T-helper 17 cell (primary cell): ENCODE measurements at places on chromosomes 7 and 10.

DNA sequence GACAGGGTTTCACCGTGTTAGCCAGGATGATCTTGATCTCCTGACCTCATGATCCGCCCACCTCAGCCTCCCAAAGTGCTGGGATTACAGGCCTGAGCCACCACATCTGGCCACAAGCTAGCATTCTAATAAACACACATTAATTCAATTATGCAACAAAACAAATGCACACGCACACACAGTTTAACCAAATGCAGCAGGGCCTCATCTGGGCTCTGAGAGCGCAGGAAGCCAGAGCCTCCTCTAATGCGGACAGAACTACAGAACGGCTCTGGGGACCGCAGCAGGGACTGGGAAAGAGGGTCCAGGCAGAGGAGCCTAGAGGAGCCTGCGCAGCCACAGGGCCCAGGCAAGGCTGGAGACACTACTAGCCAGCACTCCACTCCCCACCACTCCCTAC is 3.8 kb downstream of the MAD1L1 start:
- DNase-seq: no peak

GRCh38 chr10:91796331-91797047 is 1.7 kb upstream of the TNKS2 start:
- DNase-seq: peak; percentile 44

DNA sequence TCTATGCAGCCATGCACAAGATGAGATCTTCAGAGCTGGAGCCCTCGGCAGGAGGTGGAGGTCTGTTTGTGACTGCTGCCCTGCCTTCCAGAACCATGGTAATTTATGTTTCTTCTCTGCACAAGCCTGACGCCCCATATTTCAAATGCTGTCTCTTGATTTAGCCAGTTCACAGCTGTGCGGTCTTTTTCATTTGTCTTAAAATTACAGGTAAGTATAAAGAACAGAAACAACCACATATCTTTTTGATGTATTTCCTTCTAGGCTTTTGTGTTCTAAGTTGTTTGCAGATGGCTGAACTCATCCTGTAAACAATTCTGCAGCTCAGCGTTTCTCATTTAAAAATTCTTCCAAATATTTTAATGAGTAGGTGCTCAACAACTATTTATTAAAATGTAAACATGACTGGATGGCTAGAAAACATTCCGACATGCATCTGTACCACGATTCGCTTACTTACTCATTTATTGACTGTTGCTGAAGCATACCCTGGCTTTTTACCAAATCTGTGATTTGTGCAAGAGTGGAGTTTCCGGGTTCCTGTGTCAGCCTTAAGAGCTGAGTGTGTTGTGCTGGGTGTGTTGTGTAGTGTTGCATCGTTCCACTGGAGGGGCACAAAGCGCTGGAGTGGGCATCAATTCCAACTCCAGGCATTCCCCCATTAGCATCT is 58.9 kb downstream of the PIP4K2A start:
- DNase-seq: no peak

- DNase-seq: no peak
Observed at GRCh38 chr7:91776171-91776570, 104.3 kb downstream of the MTERF1 start.

- no peak for DNase-seq
Observed at GRCh38 chr10:18418541-18419215, 232.7 kb downstream of the NSUN6 start.

DNA sequence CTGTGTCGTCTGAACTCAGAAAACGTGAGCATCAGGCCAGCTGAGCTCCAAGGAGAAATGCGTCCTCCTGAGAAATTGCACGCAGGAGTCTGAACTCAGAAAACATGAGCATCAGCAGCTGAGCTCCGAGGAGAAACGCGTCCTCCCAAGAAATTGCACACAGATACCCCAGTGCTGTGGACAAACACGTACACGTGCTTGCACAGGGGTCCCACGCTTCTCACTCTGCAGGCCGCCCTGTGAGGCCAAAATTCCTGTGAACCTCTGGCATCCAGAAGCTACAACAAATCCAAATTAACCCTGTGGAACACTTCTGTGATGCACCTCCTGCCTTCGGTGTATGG is 133.8 kb downstream of the WDR37 start:
- DNase-seq: no peak

DNA sequence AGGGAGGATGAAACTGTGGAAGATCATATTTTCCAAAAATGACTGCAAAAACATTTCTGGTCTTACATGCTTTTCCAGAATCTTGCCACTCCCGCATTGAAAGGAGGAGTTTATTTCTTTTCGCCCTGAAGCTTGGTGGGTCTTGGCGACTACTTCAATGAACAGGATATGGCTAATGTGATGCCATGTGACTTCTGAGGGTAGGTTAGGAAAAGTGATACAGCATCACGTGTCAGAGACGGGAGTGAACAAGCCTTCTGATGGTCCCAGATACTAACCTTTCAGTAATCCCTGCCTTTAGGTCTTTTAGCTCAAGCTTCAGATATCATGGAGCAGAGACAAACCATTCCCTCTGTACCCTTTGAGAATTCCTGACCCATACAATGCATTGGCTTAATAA is 192.2 kb upstream of the HPS1 start:
- no peak for DNase-seq

DNA sequence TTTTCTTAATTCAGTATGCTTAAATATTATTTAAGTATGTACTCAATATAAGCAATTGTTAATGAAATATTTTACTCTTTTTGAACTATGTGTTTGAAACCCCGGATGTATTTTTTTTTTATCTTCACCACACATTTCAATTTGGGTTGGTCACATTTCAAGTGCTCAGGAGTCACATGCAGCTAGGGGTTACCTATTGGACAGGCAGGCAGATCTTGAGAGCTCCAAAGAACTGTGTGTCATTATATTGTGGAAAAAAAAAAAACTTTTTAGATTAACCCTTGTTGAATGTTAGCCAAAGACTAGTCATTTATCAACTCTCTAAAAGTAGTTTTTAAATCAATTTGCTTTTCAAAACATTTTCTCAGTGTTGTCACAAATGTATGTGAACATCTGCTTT is 37.2 kb downstream of the IKZF1 start:
- DNase-seq: no peak

DNA sequence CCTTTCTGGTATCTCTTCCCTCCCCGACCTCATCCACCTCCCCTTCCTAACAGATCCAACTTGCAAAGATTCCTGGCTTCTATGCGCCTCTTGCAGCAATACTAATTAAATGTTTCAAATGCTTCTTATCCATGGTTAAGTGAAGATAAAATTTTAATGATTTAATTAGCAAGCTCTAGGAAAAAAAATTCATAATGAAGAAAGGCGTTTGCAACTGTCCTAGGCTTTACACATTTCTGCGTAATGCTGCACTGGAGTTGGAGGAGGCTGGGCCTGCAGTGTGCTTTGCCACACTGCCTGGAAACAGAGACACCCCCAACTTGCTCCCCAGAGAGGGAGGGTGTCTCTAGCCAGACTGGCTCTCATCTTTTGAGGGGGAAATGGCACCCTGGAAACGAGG is 123.9 kb upstream of the CARD11 start:
- no peak for DNase-seq

GRCh38 chr10:24457661-24458318 is 248.9 kb downstream of the KIAA1217 start:
- DNase-seq: no peak

DNA sequence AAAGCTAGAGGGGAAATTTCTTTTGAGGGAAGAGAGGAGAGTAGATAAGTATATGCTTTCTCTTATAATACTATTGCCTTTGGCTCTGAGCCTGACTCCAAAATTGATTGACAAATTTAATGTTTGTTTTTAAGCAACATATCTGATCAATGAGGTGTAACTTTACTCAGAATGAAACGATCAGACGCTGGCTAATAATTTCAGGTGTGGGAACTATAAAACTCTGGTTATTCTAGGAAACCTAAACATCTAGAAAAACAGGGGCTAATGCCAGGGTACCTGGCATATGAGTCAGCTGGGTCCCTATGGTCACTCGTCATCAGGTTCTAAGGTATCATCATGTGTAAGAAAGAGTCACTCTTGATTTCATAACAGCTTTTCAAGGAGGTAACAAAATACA is 139.7 kb downstream of the ATE1 start:
- DNase-seq: no peak

DNA sequence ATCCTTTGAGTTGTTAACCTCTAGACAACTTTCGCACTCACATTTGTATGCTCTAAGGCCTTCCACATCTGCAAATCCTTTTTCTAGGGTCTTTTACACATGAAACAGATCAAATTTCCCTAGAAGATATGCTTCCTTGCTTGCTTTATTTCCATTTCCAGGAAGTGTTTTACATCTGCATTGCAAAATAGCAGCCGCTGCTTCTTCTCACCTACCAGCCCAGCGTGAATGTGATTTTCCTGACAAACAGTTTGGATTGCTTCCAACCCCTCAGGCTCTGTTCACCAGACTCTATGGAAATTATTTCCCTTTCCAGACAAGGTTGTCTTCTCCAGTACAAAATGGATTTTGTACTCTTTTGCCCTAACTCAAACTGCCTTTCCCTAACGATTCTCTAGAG is 50.9 kb upstream of the PAPSS2 start:
- no peak for DNase-seq

GRCh38 chr10:103811463-103811862 is 43.9 kb downstream of the SH3PXD2A start:
- no peak for DNase-seq

DNA sequence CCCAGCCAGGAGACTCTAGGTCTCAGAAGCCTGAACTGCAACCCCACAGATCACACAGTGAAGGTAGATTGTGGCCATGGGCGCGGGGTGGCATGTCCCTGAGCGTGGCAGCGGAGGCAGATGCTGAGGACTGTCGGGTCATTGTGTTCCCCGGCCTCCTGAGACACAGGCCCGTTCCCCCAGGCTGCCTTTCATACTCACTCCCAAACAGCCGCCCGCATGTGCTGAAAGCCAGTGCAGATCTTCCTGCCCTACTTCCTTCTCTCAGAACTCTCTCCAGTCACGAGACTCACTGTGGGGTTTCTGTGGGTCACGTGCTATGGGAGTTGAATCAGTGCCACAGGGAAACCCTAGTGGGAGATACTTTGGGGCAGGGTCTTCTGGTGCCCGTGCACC is 48.0 kb downstream of the ZNF467 start:
- DNase-seq: no peak

DNA sequence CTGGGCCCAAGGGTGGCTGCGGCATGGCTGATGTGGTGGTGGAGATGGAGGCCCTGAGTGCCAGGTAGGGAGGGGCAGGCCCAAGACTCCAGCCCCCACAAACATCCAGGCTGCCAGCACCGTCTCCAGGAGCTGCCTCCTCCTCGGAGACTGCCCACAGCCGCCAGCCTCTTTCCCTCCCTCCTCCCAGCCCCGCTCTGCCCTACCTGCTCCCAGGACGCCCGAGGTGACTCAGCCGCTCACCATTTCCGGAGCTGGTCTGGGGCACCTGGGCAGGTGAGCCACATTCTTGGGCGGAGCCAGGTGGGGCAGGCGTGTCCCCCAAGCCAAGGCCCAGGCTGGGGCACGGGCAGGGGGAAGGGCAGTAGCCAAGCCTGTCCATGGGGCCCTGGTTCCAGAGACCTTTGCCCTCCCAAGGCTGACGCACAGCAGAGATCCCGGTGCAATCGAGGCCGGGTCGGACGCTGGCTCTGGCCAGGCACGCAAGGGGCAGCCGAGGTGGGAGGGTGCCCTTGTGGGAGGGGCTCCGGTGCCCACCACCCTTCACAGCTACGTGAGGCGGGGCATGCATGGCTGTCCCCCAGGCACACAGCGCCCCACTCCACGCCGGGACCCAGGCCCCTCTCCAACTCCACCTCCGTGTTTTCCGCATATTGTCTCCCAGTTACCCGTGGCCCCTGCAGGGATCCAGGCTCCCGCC is 8.8 kb downstream of the ADAP1 start:
- no peak for DNase-seq

GRCh38 chr7:131961054-131961680 is 404.7 kb upstream of the PODXL start:
- no peak for DNase-seq

- no peak for DNase-seq
Observed at GRCh38 chr7:3019801-3020200, 23.9 kb downstream of the CARD11 start.
